ENCODE measurements at places on chromosomes 4 and X.
A peak's percentile ranks its signal among the peaks of the same experiment; 100 is the strongest.

- DNase-seq, result no peak
These were observed at the start of gene RBM47 for GRCh38 chr4:40629401-40630334. RBM47 (minus strand) TSS chr4:40629864; CDS start chr4:40438893, 190,971 bp downstream.

DNA sequence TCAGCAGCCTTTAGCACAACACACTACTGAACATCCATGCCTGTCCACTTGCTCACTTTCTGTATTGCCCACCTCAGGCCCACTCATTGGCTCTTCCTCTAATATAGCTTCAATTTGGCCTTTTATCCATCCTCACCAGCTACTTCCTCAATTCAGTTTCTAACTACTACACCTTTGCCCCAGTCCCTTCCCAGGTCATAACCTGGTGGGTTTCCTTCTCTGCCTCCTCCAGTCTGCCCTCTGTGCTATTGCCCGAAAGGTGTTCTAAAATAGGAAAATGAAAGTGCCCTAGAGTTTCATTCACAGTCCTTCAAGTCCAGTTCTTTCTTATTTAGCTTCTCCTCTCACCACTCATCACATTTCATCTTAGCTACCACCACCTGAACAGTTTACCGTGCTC, 23.1 kb downstream of the MOSPD2 start:
- no peak for DNase-seq

GRCh38 chrX:7077241-7078230, 70.0 kb upstream of the STS start:
- no peak for DNase-seq

GRCh38 chr4:3250438-3250955, 1.5 kb downstream of the MSANTD1 start:
- DNase-seq, result no peak

- no peak for DNase-seq
These were observed 102.1 kb upstream of the VAMP7 start for GRCh38 chrX:155778844-155779553.

GRCh38 chrX:69299285-69299684, 134.0 kb upstream of the PJA1 start:
- no peak for DNase-seq

- peak; percentile 4 for DNase-seq
These were observed 547.5 kb downstream of the SMARCA1 start for GRCh38 chrX:128975745-128976144.

DNA sequence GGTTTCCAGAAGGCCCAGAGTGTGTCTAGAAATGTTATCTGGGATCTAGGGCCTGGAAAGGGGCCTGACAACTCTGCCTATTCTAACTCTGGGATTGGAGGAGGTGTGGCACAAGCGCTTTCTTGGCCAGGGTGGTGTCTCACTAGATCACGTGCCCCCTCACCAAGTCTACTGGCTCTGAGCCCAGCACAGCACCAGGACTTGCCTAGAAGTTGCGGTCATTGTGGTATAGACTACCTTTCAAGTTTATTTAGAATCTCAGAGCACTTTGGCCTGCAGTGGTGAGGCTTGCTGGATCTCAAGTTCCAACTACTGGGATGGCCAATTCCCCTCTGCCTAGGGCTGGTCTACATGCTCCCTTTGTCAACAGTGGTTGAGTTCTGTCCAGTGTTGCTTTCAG, 223.3 kb upstream of the MAGEB2 start:
- DNase-seq, result no peak

DNA sequence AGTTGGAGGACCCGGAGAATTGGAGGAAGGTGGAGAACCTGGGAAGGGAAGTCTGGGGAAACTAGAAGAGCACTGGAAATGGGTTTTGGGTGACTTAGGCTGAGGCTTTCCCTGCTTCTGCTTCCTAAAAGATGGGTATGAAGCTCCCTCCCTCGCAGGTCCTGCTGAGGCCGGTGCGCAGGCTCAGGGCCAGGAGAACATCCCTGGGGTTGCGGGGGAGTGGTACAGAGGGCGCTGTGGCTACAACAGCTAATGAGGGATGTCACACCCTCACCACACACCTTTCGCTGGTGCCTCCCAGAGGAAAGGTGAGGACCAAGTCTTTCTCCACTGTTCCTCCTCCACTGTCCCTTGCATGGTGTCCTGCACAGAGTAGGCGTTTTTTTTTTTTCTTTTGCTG, 15.8 kb downstream of the APLN start:
- no peak for DNase-seq

GRCh38 chr4:99946356-99947189, at the start of gene DNAJB14:
DNAJB14 (minus strand) TSS chr4:99946618; CDS start chr4:99946571, 47 bp downstream.
- DNase-seq, result peak; percentile 76

DNA sequence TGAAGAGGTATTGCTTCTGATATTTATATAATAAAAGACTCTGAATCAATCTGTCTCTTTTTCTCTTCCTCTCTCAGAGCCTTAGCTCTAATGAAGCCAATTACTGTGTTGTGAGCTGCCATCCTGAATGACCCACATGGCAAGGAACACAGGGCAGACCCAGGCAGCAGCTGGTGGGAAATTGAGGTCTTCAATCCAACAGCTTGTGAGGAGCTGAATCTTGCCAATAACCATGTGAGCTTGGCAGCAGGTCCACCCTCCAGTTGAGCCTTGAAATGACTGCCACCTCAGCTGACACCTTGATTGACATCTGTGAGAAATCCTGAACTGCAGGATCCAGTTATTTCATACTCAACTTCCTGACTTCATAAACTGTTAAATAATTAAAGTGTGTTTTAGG, 149.4 kb downstream of the NDST4 start:
- DNase-seq, result no peak

GRCh38 chr4:37662861-37663390, 23.2 kb downstream of the RELL1 start:
- no peak for DNase-seq

- no peak for DNase-seq
These were observed 135.0 kb upstream of the TENT5D start for GRCh38 chrX:80285131-80285773.

DNA sequence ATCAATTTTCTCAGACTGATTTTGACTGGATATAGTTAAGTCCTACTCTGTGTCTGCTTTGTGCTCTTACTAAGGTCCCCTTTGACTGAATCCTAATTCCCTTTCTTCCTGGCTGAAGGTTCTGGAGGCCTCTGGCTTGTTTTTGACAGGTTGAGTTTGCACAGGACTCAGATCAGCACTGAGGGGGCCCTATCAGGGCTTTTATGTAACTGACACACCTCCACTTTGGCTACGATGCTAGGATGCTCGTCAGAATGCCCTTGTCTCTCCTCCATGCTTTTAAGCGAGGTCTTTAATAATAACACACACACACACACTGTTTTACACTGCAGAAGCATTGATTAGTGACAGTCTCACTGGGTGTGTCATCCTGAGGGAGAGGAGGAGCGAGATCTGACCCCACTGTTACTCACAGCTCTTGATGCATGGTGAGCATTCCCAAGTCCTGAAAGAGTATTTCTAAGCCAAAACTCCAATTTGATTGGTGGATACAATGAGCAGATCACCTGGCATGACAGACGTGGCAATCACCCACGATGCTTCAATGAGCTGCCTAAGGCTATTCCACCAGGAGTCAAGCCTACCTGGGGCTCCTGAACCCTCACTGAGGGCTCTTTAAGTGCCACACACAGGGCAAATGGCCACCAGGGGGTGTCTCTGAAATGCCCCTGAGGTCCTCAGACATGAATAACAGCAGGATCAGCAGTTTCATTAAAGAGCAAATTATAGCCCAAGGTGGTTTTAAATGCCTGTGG, 130.4 kb upstream of the CPEB2 start:
- peak; percentile 13 for DNase-seq

GRCh38 chrX:10612215-10612614, 8.2 kb downstream of the MID1 start:
- DNase-seq, result no peak

DNA sequence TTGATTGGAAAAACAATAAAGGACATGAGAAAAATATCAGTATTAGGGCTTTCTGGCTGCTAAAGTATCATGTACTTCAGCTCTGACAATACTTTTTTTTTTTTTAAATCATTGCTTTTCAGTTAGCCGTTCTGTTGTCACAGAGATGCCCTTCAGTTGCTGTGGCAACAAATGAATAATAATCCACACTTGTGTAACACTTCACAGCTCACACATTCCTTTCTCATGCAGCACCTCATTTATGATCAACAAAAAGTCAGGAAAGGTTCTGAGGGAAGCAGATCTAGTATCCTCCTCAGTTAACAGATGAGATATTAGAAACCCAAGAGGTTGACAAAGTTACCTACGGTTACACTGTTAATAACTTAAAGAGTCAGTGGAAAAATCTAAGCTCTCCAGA, 444.2 kb upstream of the SLIT2 start:
- no peak for DNase-seq

GRCh38 chr4:77006753-77007353, 57.3 kb downstream of the SEPTIN11 start:
- no peak for DNase-seq

DNA sequence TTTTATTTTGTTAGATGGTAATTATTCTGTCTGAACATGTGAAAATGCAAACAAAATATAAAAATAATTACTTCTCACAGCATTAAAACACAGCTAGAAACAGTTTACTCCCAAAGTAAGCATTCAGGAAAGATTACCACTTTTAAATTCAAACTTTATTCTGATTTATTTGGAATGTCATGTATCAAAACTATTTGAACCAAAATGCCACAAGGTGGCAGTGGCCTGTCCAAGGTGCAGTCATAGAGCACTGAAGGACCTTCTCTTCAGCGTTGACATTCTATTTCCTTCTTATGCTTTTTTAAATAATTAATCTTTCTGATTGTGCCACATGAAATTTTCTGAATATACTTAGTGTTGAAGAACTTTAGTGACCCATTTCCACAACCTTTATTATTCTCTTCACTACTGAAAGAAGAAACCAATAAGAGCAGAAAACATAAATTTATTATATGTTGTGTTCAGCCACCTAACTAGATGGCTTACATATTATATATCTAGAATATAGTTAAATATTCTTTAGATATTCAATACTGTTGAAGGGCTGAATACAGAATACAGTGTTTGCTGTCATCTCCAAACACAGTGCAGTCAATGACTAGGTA, 283.6 kb downstream of the CFAP299 start:
- no peak for DNase-seq

DNA sequence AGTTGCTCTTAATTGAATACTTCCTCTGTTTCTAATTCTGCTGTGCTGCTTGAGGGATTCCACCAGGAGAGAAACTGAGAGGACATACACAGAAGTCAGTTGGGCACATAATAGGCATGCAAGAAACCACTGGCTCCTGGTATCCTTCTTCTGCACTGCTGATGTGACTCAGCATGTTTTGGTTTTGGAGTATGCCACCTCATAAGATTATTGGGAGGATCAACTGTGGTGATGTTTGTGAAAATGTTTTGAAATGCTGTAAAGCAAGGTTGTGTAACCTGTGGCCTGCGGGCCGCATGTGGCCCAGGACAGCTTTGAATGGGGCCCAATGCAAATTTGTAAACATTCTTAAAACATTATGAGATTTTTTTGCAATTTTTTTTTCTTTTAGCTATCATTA, 119.6 kb downstream of the GATB start:
- no peak for DNase-seq

- no peak for DNase-seq
These were observed 342 bp downstream of the EOLA2 start for GRCh38 chrX:149937871-149938426.

GRCh38 chr4:140115140-140115539, 38.8 kb downstream of the MAML3 start:
- DNase-seq, result no peak

DNA sequence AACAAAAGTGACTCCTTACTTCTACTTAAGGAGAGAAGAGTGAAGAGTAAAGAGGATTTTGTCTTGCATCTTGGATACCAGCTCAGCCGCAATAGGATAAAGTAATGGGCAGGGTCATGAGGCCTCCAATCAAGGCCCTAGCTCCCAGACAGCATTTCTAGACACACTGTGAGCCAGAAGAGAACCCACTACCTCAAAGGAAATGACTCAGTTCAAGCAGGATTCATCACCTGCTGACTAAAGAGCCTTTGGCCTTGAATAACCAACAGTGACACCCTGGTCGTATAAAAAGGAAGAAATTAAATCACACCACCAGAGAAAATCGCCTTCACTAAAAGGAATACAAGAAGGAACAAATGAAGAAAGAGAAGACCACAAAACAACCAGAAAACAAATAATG, 416.1 kb downstream of the PCDH18 start:
- no peak for DNase-seq

GRCh38 chr4:86451560-86452330, 91.9 kb upstream of the MAPK10 start:
- no peak for DNase-seq

DNA sequence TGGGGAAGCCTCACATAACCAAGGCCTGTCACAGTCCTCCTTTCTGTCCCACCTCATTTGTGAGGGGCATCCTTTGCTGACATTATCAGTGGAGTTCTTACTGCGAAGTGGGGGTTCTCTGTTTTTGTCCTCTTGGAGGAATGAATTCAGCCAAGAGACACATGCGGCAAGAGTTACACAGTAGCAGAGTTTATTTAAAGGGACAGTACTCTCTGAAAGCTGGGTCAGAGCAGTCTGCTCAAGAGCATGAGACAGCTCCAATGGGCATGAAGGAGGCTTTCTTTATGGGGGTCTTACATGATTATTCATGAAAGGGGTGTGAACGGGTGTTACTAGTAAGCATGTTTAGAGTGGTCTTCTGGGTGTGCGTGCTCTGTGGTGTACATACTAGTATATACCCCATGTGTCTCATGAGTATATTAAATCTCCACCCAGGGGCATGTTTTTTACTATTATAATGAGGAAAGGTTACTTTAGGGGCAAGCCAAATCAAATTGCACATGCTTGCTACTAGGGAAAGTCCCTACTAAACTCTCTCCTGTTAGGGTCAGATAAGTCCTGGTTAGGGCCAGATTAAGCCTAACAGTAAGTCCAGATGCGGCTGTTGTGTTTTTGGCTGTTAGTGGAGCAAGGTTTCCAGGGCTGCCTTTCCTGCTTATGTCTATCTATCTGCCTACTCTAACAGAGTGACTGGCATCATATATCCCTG, 19.8 kb upstream of the LGI2 start:
- DNase-seq, result no peak

GRCh38 chrX:65993915-65994460, 45.9 kb downstream of the VSIG4 start:
- no peak for DNase-seq

DNA sequence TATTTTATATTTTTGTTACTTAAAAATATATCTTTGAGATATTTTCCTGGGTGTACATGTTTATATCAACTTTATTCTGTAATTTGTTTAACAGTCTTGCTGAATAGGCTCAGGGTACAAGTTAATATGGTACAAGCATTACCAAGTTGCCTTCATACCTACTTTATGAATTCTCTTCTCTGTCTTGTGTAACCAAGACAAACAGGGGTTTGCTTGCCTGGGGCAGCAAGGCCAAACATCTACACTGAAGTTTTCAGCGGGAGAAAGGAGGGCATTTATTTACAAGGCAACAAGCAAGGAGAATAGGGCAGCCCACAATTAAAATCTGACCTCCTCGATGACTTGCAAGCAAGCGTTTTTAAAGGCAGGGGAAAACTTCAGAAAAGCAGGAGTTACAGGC, 24.2 kb downstream of the PPP4R3C start:
- no peak for DNase-seq

- no peak for DNase-seq
These were observed 15.4 kb downstream of the HMGB2 start for GRCh38 chr4:173318648-173319211.

- DNase-seq, result no peak
These were observed 283.6 kb downstream of the FRMPD4 start for GRCh38 chrX:12421918-12422317.
